ENCODE measurements at places on chromosomes 16 and 17. TPM values are rescaled to one million over a fixed set of nuclear protein-coding genes. Genes with fewer than 3 reads are reported as not detected.

GRCh38 chr17:70365091-70365583 lies 195.8 kb downstream of the KCNJ2 start:
- ATAC-seq = peak; percentile 60

DNA sequence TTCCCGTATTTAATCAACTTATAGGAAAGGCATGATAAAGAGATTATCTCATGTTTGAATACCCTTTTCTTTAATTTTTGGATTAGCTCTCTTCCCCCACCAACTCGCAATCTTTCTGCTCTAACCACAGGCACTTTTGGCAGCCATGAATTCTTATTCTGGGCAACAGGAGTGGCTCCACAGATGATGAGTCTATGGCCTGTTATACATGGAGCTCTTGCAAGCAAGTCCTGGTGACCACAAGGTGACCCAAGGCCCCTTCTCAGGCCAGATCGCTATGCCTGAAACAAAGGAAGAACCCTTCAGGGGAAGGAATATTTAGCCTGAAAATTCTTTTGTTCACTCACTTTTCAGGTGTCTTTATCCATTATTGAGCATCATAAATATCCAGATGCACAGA lies 10.8 kb upstream of the ZNF267 start:
- no peak for ATAC-seq

Gene CXCL16
- total RNA-seq = 6.7 TPM

DNA sequence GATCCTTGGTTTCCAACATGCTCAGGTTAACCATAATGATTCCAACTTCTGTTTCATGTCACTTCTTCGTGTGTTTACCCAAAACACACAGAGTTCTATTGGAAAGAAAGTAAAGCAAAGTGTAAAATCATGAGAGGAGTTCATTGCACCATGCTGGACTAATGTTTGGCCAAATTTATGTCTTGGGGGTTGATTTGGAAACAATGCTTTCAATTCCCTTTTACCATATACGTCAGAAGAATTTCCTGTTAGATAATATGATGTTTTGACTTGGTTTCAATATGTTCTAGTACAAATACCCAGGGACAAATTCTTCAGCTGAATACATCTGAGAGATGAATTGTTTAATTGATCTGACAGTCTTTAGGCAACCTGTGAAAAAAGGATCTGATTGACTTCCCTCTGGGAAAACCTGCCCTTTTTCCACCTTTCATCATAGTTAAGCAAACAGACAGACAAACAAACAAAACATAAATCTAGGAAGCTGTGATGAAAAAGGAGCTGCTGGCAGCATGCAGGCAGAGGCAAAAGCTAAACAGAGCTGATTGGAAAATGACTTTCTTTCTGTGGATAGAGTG lies 26.0 kb upstream of the MPHOSPH6 start:
- no peak for ATAC-seq

- ATAC-seq = no peak
Observed at GRCh38 chr16:46997844-46998243, 24.4 kb upstream of the DNAJA2 start.

DNA sequence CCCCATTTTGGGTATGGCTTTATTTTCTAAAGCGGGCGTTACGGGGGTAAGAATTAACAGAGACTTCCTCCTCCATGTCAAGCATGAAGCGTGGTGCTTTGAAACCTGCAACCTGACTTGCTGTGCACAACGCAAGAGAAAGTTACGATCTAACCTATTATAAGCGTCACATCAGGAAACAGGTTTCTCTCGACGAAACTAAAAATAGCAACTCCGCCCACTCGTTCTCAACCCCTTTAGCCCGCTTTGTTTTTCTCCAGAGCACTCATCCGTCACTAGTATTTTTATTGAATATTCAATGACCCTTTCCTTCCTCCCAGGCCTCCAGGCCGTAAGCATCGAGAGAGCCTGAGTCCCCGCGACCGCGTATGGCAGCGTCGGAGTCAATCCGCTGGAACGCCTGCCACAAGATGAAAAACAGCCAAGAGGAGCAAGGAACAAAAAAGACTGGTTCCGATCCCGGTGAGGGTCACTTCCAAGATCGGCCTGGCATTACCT lies 555 bp downstream of the NUP88 start:
- peak; percentile 46 for ATAC-seq

GRCh38 chr16:81651758-81652718 lies 127.1 kb upstream of the PLCG2 start:
- no peak for ATAC-seq

DNA sequence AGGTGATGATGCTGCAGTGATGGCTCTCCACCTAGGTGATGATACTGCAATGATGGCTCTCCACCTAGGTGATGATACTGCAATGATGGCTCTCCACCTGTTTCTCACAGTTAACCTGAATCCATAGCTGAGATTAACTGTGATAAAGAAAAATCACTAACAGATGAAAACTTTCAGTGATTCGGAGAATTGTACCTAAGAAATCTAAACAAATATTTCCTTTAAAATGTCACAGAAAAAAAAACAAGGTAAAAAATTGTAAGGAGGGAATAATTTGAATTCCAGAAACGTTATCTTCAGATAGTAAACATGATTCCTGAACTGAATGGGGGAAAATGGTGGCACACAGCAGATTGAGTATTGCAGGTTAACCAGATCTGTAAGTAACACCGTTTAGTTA lies 113.4 kb downstream of the MAP2K4 start:
- ATAC-seq = no peak

Gene ALDH3A1
- not detected for total RNA-seq

GRCh38 chr17:82794781-82795482 lies 43.1 kb downstream of the TBCD start:
- no peak for ATAC-seq

Gene PPY
- total RNA-seq = 1.9 TPM

DNA sequence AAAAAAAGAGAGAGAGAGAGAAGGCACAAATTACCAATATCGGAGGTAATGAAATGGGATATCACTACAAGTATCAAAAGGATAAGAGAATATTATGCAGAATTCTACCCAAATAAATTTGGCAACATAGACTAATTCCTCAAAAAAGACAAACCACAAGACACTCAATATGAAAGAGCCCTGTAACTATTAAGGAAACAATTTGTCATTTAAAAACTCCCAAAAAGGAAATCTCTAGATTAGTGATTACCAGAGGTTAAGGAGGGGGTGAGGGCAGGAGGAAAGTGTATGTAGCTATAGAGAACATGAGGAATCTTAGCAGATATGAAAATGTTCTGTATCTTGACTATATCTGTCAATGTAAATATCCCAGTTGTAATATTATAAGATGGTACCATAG lies 54.0 kb downstream of the CFDP1 start:
- peak; percentile 88 for ATAC-seq

DNA sequence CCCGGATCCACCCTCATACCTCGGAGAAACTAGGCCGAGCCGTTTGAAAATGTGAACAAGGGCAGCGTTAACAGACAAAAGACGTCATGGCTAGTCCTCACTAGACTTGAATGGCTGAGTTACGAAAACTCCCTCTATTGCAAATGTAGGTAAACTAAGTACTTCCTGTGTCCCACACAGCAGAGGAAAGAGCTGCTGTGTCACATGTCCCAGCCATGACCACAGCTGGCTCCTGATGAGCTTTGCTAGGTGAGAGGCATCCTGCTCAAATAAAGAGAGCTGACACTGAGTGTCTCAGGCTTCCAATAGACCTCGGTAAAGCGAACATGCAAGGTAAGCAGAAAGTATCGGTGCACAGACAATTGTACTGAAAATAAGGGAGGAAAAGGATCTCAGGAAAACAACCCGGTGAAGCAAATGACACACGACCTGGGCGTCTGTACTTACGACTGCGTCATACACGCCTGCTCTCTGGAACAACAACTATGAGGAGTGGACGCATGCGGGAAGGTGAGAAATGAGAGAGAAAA lies 26.0 kb downstream of the TMEM204 start:
- peak; percentile 94 for ATAC-seq

Gene CACNG4
- total RNA-seq = not detected

DNA sequence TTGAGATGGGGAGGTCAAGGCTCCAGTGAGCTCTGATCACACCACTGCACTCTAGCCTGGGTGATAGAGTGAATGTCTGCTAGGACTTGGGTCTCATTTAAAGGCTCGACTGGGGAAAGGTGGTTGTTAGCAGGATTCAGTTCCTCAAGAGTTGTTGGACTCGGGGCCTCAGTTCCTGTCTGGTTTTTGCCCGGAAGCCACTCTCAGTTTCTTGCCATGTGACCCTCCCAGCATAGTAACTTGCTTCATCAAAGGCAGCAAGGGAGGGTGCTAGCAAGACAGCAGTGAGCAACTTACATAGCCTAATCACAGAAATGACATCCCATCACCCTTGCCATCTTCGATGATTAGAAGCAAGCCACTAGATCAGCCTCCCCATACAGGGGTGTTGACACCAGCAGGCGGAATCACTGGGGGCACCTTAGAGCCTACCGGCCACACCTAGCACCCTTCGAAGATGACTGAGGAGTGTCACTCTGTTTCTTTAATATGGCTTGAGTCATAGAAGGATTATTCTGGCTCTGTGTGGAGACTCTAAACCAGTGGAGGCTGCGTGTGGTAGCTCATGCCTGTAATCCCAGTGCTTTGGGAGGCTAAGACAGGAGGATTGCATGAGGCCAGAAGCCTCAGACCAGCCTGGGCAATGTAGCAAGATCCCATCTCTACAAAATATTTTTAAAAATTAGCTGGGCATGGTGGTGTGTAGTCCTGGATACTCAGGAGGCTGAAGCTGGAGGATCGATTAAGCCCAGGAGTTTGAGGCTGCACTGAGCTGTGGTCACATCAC lies 13.2 kb upstream of the SCNN1B start:
- ATAC-seq = no peak

DNA sequence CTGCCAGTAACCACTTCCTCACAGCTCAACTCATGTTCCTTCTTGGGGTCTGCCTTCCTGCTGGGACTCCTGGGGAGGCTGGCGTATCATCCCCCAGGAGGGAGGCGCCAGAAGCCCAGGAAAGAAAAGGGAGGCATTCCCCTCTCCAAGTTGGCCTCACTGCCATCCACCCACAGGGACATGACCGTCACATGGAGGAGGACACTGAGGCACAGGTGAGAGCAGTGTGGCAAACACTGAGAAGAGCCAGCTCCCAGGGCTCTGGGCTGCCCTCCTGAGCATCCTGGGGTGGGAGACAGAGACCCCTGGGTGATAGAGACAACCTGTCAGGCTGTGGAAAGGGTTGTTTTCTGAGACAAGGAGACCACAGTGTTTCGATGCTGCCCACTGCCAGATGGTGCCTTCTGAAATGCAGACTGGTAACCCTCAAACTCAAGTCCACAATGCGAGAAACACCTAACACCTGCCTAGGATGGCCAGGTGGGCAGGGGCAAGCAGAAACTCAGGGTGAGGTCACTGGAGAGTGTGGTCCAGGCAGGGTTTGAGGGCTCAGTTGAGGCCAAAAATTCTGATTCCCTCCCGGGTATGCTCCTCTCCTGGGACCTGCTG lies 1722.1 kb downstream of the TP53TG3F start:
- no peak for ATAC-seq

DNA sequence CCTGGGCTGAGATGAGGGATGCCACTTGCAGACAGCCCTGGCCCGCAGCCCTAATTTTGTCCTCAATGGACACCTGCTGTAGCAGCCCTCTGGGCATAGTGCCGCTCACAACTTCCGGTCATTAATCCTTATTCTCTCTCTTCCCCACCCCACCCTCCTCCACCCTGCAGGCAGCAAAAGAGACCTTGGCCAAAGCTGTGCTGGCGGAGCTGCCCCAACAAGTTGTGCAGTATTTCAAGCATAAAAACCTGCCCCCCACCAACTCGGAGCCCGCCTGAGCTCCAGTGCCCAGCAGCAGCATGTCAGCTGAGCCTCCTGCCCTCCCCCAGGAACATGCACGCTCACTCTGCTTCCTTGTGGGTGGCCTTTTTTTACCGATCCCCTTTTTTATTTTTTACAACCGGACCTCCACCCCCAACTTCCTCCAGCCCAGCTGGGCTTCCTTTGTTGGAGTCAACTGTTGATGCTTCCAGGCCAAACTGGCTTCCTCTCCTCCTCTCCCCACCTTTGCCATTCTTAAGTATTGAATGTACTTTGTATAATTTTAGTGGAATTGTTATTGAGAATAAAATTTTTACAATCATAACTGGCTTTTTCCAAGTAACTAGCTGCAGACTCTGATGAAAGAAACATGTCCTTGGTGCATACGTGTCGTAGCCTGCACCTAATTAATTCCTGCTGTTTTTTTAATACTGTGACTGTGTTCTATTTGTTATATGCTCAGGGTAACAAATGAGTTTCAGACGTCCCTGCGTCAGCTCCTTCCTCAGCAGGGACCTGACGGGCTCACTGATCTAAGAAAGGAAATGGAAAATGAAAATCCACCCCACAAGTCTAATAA lies 38.2 kb downstream of the PSME3IP1 start:
- no peak for ATAC-seq
